ENCODE measurements at places on chromosomes 2 and 18. TPM values are rescaled to one million over a fixed set of nuclear protein-coding genes. Genes with fewer than 3 reads are reported as not detected.

DNA sequence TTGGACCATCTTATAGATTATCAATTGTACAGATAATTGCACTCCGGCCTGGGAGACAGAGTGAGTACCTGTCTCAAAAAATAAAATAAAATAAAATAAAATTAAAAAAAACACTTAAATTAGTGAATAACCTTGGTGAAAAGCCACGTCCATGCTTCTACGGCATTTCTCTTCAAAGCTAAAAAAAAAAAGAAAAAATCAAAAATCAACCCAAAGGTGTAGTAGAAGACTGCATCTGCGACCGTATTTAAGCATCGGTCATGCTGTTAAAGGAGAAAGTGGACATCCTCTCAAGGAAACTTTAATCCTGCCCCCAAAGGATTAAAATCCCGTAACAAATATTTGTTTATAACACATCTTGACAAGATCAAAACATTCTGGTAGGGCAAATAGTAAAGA, 350 bp upstream of the RNF138 start:
- no peak for DNase-seq

DNA sequence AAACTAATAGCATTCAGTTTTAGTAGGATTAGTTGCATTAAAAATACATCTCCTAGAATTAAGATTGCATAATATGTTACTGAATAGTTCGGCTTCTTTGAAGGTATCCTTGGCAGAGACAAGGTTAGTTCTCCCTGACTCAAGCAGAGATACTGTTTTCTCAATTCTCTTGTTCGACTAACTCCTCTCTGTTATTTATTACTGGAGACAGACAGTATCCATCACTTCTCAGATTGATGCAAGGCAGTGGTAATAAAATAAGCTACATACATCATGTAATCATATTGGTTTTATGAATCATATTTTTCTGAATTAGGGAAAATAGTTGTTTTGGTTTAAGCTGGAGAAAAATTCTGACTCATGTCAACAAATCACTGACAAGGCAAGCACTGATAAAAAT, 134.8 kb downstream of the SLC8A1 start:
- DNase-seq, result no peak

DNA sequence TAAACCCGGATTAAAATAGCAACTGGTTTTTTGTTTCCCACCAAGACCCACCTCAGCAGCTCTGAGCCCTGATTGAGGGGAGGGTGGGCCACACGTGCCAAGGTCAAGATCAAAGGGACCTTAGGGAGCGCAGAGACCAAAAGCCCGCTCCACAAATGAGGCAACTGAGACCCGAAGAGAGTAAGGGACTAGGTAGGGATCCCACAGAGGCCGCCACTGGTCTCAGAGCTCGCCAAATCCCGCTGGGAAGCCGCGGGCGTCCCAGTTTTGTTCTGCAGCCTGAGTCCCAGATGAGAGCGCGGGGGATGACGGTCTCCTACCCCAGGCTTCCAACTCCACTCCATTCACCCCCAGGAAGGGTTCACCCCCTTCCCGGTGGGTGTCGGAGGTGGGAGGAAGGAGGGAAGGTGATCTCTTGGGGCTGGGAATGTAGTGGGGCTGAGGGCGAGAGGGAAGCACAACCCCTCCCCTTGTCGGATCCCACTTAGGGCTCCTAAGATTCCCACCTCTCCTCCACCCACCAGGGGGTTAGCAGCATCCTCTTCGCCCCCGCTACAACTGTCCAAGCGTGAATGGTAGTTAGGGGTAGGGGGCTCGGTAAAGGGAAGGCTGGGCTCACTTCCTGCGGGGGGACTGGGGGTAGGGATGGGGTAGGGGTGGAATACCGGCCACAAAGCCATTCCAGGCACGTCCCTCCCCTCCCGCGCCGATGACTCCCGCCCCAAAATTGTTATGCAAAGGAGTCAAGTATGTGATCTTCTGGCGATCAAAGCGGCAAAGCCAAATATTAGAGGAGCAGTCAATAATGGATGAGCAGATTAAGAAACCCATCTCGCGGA, 7.3 kb upstream of the EN1 start:
- DNase-seq, result no peak

- no peak for DNase-seq
Measured at GRCh38 chr2:148829618-148830017, 45.4 kb upstream of the KIF5C start.

GRCh38 chr2:144583381-144583729, 63.4 kb upstream of the ZEB2 start:
- DNase-seq, result no peak

DNA sequence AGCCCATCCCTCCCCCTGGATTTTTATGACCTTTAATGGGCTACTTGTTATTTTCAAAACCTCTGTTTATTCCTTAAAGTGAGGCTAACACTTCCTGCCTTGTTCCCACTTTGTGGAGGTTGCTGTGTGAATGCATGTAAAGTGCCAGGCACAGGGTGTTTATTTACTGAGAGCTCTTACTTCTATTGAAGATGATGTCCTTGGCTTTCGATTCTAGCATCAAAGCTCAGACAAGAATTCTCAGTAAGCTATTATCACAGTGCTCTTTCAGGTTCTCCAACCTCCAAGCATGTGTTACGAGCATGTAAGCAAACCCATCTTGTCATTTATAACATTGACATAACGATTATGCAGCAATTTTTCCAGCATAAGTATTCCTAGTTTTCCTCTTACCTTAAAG, 44.2 kb downstream of the DPYSL5 start:
- DNase-seq, result no peak

DNA sequence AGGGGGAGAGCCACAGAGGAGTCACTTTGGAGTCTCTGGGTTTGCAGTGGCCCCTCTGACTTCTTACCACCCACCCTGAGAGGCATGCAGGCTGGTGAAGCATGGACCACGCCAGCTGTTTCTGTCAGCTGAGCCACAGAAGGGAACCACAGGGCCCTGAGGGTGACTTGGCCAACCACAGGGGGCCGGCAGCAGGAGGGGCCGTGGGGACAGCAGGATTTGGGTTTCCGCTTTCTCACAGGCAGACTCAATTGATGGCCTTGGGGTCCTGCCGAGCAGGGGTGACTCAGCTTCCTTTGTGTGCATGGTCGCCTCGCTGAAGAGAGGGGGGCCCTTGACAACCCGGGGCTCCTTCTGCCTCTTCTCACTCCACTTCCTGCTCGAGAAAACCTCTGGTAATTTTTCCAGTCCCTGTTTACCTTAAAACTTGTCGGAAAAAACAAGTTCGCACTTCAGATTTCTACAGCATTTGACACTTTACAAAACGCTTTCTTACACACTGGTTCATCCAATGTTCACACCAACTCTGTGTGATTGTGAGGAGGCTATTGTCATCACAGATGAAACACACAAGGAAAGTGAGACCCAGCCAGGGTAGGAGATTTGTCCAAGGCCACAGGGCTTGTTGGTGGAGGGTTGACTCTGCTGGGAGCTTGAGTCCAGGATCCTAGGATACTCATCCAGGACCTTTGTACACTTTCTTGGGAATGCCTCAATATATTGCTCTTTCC, 311.2 kb downstream of the LPIN1 start:
- DNase-seq, result no peak

- DNase-seq, result no peak
Measured at GRCh38 chr18:78995740-78996395, 16.2 kb downstream of the SALL3 start.

GRCh38 chr2:229150317-229150716, 120.8 kb downstream of the PID1 start:
- no peak for DNase-seq

Gene RAMP1
- total RNA-seq, result 1.6 TPM
